ENCODE measurements at places on chromosomes 7 and 10.
A peak's percentile ranks its signal among the peaks of the same experiment; 100 is the strongest.

DNA sequence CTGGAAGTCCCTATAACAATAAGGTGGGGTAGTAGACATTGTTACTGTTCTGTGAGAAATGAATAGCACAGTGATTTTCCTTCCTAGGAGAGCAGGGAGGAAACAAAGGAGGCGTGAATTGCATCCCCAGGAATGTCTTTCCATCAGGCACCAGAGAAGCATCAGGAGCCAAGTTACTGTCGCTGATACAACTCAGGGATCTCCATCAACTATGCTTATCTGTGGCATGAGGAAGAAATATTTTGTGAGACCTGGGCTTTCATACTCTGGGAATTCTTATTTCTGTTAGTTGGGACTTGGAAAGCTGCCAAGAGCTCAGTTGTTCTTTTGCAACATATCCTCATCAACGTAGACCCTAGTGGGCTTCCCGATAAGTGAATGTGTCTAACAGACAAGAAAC lies 622.3 kb downstream of the SUGCT start:
- DNase-seq: no peak
- H3K4me3 ChIP-seq: no peak overlapping the region
- H3K4me1 ChIP-seq: no peaks in the 10 kb centered on the region
- no peaks in the 10 kb centered on the region for H3K27me3 ChIP-seq
- no peaks in the 10 kb centered on the region for H3K36me3 ChIP-seq
- no peak overlapping the region for H3K27ac ChIP-seq

- no peaks in the 10 kb centered on the region for H3K4me1 ChIP-seq
- no peaks in the 10 kb centered on the region for H3K36me3 ChIP-seq
- no peaks in the 10 kb centered on the region for H3K27me3 ChIP-seq
- H3K4me3 ChIP-seq: no peak overlapping the region
- no peak for DNase-seq
- no peak overlapping the region for H3K27ac ChIP-seq
Observed at GRCh38 chr10:64484811-64485330, 963.7 kb downstream of the REEP3 start.

GRCh38 chr7:130441408-130441869 lies 623 bp upstream of the CEP41 start:
- no peaks in the 10 kb centered on the region for H3K27me3 ChIP-seq
- H3K36me3 ChIP-seq: no peaks in the 10 kb centered on the region
- H3K27ac ChIP-seq: peak overlapping the region; percentile 90
- DNase-seq: no peak
- peak overlapping the region; percentile 84 for H3K4me3 ChIP-seq

- no peak overlapping the region for H3K4me3 ChIP-seq
- no peak for DNase-seq
- no peaks in the 10 kb centered on the region for H3K27me3 ChIP-seq
- H3K36me3 ChIP-seq: no peaks in the 10 kb centered on the region
- peaks cover 18% of the 10 kb centered on the region for H3K4me1 ChIP-seq
Observed at GRCh38 chr10:72615970-72616369, 9.9 kb downstream of the MICU1 start.

- no peaks in the 10 kb centered on the region for H3K36me3 ChIP-seq
- no peak overlapping the region for H3K27ac ChIP-seq
- no peaks in the 10 kb centered on the region for H3K4me1 ChIP-seq
- H3K4me3 ChIP-seq: no peak overlapping the region
- no peaks in the 10 kb centered on the region for H3K27me3 ChIP-seq
Observed at GRCh38 chr10:93542358-93542791, 24.1 kb upstream of the FFAR4 start.

GRCh38 chr7:30335763-30336487 lies 51.5 kb downstream of the ZNRF2 start:
- no peaks in the 10 kb centered on the region for H3K36me3 ChIP-seq
- no peak for DNase-seq
- H3K4me1 ChIP-seq: peaks cover 4% of the 10 kb centered on the region

DNA sequence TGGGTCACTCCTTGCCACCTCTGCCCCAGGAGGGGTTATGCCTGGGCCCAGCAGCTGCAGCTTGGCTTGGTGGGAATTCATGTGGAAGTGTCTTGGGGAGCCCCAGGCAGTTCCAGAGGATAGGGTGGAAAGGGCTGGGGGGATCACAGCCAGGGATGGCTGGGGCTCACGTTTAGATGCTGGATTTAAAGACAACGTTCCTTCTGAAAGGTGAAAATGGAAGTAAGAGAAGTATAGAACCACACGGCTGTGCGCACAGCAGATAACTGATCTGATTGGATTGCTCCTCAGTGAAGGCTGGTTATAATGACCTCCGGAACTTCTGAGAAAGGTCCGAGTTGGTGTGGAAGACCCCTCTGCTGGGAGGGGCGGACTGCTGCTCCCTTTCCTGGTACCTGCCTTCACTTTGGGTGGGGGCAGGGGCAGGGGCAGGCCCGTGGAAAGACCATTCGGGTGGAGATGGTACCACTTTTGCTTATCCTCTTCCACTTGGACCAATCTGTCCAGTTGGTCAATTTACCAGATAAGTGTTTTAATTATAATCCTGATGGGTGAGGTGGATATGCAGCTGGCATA lies 7.9 kb upstream of the MYL7 start:
- H3K4me1 ChIP-seq: peaks cover 14% of the 10 kb centered on the region
- H3K4me3 ChIP-seq: no peak overlapping the region
- H3K27ac ChIP-seq: no peak overlapping the region
- no peak for DNase-seq

All from esophagus squamous epithelium (tissue), 5 donors.